Right lung (tissue), 10 donors: ENCODE measurements at places on chromosomes 11 and 22. TPM values are rescaled to one million over a fixed set of nuclear protein-coding genes. Genes with fewer than 3 reads are reported as not detected.

ADM2 gene
- polyA plus RNA-seq, result 0.21 TPM

SORL1 gene
- 31.9 TPM for polyA plus RNA-seq

MPEG1 gene
- polyA plus RNA-seq, result 14.7 TPM

EFCAB6 gene
- 4.5 TPM for polyA plus RNA-seq

RIN1 gene
- polyA plus RNA-seq, result 2.1 TPM

FOLR3 gene
- polyA plus RNA-seq, result 2.4 TPM

KRTAP5-1 gene
- not detected for polyA plus RNA-seq

OR10D3 gene
- not detected for polyA plus RNA-seq

TMPRSS5 gene
- polyA plus RNA-seq, result 0.67 TPM

DNA sequence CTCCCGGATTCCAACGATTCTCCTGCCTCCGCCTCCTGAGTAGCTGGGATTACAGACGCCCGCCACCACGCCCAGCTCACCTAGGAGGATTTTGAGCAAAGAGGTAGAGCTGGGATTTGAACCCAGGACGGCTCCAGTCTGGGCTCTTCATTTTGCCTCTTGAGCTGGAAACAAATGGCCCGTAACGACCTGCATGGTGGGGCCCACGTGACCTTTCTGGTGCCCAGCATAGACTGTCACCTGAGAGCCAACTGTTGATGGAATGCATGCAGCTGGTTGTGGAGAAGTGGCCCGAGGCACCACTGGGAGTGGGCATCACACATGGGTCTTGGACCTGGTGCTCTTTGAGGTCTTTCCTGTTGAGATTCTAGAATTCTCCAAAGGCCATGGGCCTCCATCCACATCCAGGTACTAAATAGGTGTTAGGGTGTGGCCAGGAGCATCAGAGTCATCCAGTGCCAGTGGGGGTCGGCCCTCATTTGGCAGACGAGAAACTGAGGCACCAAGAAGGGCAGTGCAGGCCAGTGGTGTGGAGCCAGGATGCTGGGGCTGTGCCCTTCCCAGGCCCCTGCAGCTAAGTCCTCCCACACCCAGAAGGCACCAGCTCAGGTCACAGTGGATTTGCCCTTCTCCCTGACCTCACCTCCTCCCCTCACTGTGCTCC, 3.9 kb downstream of the ATF4 start:
- DNase-seq, result no peak

- no peak for DNase-seq
Measured at GRCh38 chr11:19698493-19699292, 13.9 kb upstream of the NAV2 start.

GRCh38 chr11:74322667-74323066, 11.2 kb upstream of the P4HA3 start:
- no peak for DNase-seq

DNA sequence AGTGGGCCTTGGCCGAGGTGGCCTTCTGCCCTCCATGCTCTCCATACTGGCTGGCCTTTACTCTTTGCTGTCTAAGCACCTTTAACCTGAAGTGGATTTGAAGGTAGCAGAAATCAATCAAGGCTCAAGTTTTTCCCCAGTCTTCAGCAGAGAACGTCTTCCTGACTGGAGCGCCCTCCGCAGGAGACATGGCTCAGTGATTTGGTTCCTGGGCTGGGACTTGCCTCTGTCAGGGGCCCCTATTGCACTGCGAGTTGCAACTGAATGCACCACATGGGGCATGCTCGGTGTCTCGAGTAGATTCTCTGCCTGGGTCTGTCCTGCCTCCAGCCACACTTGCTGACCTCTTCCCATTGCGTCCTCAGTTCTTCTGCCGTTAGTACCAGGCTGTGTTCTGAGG, 79.6 kb downstream of the BMAL1 start:
- DNase-seq, result no peak

DNA sequence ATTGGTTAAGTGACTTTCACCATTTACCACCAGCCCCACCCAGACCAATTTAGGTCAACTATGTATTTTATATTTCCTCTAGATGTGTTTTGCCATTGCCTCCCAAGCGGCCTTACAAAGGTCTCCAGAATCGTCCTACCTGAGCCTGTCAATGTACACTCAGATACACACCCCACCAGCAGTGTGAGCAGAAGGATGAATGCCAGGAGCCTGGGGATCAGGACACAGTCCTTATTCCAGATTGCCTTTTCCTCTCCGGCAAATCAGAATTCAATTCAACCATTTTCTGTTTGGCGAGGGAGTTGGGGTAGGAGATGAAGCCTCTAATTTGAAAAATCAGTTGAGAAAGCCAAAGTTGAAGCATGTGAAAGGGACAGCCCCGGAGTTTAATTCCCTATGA, 35.4 kb upstream of the CRTAM start:
- no peak for DNase-seq

DNA sequence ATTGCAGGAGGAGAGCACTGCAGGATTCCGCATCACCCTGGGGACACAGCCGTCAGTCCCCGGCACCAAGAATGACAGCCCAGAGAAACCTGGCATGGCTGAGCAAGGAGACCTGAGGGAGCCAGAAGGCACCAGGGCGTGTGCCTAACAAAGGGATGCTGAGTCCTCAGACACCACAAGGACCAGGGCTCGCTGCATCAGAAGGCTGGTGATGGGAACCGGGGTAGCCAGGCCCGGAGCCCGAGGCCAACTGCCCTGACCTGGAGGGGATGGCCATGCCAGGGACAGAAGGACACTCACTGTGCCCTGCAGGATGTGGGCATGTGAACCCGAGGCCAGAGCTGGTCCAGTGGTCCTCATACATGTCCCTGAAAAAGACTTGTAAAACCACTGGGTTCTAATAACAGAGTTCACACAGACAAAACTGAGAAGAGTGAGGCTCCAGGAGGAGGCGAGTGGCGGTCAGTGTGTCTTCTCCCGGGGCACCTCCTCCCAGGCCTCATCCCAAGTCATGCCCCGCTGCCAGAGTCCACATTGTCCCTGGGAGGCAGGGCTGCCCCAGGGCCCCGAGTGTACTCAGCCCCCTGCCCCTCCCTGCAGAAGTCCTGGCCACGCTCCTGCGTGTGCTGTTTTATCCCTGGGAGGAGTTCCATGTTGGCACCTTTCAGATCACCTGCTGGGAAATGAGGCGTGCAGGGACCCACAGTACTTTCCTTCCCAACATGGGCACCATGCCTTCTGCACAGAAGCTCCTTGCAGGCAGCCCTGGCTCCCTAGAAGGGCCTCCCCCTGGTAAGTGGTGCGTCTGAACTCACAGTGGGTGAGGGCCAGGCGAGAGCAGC, 42.5 kb downstream of the TBX1 start:
- DNase-seq, result no peak

DNA sequence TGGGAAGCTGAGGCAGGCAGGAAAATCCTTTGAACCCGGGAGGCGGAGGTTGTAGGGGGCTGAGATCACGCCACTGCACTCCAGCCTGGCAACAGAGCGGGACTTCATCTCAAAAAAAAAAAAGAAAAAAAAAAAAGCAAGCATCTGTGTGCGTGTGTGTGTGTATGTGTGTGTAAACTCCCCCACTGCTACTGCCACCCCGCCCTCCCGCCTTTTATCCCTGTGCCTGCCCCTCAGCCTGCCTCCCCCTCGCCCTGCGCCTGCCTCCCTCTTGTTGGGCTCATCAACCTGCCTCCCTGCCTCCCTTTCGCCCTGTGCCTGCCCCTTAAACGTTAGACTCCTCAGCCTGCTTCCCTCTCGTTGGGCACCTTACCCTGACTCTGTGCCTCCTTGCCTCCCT, 18.0 kb downstream of the TMEM258 start:
- no peak for DNase-seq

- no peak for DNase-seq
Measured at GRCh38 chr11:66477263-66478201, 2.7 kb upstream of the DPP3 start.

DNA sequence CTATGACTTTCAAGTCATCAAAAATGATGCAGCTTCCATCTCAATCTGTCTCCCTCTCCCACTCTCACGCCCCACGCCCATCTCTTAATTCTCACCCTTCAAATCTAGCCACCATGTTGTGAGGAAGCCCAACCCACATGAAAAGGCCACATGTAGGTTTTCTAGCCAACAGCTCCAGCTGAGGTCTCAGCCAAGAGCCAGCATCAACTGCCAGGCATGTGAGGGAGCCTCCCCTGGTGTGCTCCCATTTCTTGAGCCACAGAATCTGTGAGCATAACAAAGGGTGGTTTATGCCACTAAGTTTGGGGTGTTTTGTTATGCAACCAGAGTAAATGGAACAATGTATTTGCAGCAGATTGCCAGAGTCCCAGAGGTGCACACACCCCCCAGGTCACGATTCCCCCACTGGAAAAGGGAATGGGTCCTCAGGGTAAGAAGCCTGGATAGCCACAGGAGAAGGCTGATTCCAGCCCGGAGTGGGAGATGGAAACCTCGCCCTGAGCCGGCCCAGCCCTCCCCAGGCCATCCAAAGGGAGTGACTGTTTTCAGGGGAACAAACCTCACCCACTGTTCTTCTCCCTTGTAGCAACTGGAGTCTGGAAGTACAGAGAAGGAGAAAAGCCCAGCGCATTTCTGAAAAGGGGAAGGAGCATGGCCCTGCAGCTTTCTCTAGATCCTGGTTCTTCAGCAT, 20.0 kb upstream of the LINC01488 start:
- no peak for DNase-seq

GRCh38 chr11:2881981-2882375, 3.6 kb downstream of the CDKN1C start:
- no peak for DNase-seq

DNA sequence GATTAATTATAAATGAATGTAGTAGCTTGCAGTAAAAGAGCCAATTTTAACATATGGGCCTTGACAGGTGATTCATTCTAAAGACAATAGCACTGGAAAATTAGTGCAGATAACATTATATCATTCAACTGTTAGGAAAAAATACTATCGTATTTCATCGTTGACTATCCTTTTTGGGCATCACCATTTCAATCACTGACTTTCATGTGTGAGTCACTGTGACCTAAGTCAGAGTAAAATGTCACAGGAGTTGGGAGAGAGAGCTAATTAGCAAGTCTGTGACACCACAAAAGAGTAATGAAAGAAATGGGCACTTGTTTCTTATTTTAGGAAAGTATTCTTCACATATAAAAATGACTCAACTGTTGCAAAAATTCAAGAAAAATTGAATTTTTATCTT, 253.8 kb upstream of the CNTN5 start:
- no peak for DNase-seq

DNA sequence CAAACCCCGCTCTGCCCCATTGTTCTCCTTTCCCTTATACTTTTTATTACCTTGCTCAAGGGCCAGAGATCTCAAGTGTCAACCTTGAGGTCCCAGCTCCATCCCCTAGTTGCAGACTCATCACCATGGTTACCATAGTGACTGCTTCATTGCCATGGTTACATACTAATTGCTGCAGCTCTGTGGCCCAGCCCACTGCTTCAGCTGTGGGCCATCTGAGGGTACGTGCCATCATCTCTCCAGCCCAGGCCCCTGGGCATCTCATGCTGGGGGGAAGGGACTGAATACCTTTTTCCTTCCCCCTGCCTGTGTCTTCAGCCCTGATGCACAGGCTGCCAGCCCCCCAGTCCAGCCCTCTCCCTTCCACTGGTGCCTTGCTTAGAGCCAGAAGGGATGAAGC, 22.2 kb downstream of the TREH start:
- no peak for DNase-seq

DNA sequence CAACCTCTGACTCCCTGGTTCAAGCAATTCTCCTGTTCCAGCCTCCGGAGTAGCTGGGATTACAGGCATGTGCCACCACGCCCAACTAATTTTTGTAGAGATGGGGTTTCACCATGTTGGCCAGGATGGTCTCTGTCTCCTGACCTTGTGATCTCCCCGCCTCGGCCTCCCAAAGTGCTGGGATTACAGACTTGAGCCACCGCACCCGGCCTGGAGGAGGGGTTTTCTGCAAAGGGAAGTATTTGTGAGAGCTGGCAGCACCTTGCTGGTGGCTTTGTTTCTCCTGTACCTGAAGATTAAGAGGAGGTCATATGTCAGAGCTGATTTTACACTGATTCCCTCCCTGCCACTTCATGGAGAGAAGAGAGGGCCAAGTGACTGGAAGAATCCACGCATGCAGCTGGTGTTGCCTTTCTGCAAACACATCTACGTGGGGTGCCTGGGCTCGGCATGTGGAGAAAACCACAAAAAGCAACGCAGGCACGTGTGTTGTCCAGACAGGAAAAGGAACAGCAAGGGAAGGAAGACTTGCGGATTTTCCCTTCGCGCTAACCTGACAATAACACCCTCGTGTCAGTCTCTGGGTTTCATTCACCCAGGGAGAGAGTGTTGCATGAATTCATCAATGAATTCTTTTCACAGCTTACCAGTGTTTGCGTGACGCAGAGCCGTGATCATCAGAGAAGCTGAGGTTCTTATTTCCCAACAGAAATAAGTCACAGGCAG, 61.9 kb downstream of the TSPAN18 start:
- no peak for DNase-seq

GRCh38 chr11:92948116-92948515, 21.3 kb upstream of the MTNR1B start:
- DNase-seq, result no peak

- no peak for DNase-seq
Measured at GRCh38 chr11:115502636-115503082, 1.6 kb downstream of the CADM1 start.

DNA sequence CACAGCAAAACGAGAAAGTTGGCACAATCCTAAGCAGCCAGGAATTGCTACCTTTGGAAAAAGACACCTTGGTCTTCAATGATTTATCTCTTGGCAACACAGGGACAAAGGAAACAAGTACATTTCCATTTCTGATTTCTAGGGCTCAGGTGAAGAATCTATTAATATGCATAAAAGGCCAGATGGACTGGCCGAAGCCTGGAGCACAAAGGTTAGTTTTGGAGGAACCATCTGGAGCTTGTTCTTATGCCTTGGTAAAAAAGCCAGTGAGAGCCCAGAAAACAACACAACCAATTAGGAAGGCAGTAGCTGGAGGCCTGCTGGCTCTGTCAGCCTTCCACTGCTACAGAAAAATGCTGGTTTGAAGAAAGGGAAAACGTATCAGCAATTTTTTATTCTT, 713.5 kb upstream of the API5 start:
- DNase-seq, result no peak

GRCh38 chr11:57475191-57475590, 14.9 kb downstream of the RTN4RL2 start:
- no peak for DNase-seq

GRCh38 chr11:72072348-72072747, 8.0 kb downstream of the NUMA1 start:
- DNase-seq, result no peak

DNA sequence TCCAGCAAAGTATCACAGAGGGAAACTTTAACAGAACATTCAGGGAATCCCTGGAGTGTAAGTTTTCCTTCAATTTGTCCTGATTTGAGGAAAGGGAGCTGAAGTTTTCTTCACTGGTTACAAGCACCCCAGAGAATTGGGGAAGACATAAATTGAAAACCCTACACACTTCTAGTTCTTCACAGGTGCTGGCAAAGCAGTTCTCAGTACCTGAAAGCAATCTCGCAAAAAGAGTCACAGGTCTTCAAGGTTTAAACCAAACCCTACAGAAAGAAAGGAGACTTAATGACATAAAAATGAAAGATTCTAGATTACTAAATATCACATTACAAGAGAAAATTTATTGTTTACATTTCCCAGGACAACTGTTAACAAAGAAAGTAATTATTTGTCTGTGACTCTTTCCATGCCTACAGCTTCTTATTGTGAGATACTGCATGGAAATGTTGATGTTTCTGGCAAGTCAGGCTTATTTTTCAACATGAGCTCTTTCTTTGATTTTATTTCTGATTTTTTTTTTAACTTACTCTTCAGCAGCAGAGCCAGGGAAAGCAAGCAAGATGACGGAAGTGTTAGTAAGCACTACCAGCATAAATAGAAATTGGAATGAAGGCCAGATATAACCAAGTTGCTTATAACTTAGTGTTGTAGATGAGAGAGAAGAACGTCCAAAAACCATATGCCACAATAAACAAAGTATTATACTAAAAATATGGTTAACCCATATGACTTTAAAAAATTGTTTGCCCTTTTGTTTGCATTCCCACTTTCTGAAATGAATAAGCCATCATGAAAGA, 44.1 kb downstream of the FANCF start:
- DNase-seq, result peak; percentile 32
